NCI-H1436 (cell line): ENCODE measurements at places on chromosomes 13 and 19.

DNA sequence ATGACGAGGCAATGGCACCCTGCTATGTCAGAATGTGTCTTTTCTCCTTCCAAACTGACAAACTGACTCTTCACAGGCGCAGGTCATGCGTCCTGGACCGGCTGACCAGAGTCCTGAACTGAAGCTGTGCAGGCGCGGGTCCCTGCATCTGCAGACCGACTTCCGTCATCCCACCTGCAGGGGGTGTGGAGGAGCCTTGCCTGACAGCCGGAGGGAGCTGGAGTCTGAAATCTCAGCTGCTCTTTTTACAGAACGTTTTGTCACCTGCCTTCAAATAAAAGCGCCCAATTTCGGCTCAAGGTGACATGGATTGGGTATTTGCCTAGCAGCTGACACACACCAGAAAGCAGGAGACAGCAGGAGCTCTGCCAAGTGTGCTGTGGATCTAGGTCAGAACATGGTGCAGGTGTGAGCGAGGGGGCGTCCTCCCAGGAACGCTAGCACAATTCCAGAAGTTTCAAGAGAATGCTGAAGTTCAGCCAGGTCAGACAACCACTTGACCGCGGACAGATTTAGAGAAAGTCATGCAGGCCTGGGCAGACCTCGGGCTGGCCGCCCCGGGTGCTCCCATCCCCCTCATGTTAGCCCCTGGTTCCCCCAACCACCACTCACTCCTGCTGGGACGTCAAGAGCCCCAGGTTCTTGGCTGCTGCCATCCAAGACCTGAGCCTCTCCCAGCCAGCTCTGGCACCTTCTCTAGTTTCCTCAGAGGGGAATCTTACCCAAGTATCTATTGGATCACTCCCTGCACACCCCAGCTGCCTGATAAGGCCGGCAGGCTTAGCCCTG, 32.8 kb downstream of the ELL start:
- peak; percentile 41 for DNase-seq

GRCh38 chr13:113887700-113888201, 23.9 kb upstream of the GAS6 start:
- DNase-seq: no peak

- no peak for DNase-seq
Measured at GRCh38 chr13:87057807-87058520, 613.2 kb upstream of the SLITRK5 start.

DNA sequence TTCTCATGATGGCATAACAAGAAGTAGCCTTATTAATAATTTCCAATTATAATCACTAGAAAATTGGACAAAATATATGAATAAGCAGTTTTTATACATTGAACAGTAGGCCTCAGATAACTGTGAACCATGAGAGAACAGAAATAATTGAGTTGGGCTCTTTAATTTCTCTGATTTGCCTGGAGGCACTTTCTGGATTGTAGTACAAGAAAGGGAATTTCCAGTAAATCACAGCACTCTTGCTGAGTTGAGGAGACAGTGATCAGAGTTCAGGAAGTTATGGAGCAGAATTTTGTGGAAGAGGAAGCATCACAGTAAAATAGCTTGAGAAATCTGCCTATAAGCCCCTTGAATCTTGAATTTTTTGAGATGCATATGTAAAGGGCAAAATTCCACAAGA, 216.2 kb downstream of the MAB21L1 start:
- no peak for DNase-seq

DNA sequence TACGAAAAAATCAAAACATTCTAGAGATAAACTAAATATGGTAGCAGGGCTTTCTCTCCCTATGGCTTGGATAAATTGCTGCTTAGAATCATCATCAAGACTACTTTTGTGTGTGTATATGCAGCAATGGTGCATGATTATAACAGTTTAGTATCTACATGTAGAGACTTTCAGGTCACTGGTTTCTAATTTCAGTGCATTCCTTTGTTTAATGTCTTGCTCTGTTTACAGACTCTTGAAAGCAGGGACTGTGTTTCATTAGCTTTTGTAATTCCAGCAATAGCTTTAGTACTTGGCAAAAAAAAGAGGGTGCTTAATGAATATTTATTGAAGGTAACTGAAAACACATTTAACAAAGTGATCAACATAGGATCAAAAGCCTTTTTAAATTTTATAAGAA, 420.7 kb downstream of the PCDH9 start:
- DNase-seq: no peak

DNA sequence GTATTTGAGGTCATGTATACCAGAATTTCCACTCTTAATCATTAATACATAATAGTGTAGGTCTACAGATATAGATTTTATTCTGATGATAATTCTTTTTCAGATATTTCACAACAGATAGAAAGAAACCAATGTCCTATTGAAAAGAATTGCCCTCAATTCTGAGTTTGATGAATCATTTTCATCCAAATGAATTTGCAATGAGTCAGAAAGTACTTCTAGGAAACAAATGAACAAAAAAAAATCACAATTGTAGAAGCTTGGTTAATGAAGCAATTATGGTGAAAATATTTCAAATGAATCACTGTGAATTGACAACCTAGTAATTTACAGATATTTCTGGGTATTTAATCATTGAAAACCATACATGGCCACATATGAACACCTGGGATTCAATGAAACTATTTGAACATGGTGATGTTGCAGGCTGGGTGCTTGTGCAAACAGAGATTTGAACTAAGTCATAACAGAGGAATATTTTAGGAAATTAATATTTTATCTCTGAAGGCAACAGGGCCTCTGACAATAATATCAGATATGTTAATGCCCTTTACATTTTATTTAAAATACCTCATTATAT, 360.9 kb downstream of the SLITRK5 start:
- DNase-seq: no peak

DNA sequence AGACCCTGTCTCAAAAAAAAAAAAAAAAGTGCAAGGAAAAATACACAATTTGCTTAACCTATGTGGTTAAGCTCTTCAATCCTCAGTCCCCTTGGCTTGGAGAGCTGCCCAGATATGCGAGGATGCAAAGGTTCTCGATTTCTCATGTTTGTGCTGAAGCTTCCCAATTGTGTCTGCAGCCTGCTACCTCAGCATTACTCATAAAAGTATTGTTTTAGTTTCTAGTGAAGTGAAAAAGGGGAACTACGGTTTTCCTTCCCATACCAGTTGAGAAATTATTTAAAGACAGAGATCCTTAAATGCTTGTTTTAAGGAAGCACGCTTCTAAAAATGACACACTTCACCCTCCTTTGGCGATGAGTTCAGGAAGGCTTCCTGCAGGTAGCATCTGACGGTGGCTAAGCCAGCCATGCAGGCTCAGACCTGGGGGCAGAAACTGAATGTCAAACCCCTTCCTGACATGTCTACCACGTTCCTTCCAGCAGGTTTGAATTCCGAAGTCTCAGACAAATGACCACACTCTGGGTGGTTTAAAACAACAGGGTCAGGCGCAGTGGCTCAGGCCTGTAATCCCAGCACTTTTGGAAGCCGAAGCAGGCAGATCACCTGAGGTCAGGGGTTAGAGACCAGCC, 47.9 kb downstream of the RUBCNL start:
- no peak for DNase-seq

GRCh38 chr13:27147530-27148170, 24.0 kb downstream of the USP12 start:
- DNase-seq: no peak

DNA sequence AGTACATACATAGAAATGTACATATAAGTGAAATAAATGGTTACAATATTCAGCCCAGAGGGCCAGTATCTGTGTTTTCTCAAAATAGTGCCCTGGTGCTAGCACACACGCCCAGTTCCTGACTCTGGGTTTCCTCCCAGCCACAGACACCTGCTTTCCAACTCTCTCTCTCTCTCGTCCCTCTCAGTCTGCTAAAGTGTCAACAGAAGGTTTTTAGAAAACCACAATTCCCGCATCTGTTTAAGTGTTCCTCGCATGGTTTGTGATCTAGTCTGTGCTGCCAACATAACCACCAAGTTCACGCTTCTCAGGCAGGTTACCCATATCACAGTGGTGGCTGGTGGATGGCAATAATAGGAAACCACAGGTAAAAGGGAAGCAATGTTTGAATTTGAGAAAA, 17.8 kb upstream of the UPF3A start:
- no peak for DNase-seq

DNA sequence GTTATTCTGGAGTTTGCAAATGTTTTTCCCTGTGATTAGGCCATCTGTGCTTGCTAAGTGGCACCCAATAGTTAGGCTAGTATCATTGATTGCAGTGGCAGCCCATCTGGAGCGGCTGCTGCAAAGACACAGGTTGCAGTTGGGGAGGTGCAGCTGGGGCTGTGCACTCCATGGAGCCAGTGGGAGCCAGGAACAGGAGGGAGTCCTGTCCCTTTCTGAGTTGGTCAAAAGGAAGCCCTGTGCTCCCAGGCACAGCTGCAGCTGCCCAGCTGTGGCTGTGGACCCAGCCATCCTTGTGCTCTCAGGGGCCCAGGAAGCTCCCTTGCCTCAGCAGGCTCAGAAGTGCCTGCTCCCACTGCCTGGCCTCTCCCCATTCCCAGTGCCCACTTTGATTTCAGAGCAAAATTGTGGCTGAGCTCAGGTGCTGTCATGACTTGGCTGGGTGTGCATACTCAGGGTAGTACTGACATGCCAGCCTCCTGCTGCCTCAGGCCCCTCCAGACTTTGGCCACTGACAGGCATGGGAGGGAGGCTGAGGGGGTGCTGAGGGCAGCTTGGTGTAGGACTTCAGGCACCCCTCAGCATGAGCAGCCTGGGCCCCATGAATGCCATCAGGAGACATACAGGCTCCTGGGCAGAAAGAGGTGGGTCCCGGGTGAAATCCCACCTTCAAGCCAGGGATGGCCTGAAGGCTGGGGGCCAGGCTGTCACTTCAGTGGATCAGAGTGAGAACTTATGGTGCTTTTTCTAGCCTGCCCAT, 270.6 kb downstream of the PCDH20 start:
- no peak for DNase-seq

DNA sequence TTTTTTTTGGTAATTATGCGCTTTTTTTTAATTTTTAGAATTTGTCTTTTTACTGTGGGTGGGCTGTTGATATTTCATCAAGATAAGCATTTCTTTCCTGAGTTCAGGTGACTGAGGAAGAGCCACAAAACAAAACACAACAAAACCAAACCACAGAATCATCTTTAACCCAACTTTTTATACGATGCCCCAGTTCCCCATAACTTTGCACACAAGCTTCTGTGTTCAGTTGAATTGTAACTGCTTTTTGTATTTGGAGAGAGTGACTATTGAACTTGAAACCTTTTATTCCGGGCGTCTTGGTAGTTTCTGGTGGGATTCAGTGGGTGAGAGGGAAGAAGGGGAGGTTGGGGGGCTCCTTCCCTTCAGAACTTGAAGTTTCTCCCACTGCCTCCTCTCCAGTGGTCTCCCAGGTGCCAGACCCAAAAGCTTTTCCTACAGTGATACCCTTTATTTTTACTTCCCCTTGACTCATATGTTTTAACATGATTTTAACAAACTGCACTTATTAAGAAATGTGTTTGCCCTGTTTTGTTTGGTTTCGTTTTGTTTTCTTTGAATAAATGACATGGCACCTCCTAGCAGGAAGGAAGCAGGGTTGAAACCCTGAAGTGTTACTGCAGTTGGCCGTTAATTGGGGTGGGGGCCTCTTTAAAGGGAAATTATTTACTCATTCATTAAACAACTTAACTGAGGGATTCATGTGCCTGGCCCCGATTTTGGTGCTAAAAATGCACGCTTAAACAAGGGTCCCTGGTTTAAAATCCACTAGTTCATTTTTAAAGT, 2.7 kb upstream of the CCDC97 start:
- DNase-seq: no peak

DNA sequence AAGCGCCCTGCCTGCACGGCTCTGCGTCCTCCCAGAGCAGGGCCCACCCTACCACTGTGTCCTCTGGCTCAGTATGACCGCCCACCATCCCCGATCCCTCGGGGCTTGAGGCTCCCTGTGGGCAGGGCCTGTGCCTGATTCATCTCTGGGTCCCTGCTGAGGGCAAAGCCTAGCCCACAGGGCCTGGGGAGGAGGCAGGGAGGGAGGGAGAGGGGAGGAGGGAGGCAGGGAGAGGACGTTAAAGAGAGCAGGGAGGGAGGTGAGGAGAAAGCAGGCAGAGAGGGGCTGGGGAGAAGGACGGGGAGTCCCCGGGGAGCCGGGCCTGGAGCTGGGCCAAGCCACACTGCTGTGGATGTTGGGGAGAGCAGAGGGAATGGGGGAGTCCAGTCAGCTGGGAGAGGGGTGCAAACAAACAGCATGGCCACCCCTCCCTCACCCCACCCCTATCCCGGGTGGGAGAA, 4.0 kb upstream of the ERFL start:
- peak; percentile 28 for DNase-seq

- no peak for DNase-seq
Measured at GRCh38 chr13:35702316-35702715, 225.8 kb upstream of the MAB21L1 start.

- DNase-seq: no peak
Measured at GRCh38 chr19:38819231-38819920, 6.6 kb upstream of the LGALS4 start.

DNA sequence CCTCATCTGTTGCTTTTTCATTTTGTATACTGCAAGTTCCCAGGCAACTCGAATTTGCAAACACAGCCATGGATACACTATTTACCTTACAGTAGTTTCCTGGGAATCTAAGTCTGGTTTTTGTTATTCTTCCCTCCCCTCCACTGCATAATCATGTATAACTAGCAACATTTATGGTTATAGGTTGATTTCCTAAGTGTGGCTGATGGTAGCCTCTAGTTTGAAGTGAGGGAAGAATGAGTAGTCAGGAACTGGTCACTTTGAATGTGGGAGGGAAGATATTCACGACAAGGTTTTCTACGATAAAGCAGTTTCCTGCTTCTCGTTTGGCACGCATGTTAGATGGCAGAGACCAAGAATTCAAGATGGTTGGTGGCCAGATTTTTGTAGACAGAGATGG, at the start of gene KCNRG:
KCNRG (plus strand) TSS at position 187 of the 400 bp plus-strand sequence; CDS start at position 237, 50 bp downstream.
- no peak for DNase-seq

DNA sequence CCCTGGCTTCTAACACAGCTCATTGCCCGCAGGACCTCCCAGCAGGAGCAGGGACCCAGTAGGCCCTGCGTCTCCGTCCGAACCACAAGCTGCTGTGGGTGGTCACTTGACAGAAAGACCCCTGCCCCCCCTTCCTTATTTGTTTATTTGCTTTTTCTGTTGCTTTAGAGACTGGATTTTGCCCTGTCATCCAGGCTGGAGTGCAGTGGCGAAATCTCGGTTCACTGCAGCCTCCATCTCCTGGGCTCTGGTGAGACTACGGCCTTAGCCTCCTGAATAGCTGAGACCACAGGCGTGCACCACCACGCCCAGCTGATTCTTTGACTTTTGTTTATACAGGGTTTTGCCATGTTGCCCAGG, 7.6 kb upstream of the PTBP1 start:
- no peak for DNase-seq

GRCh38 chr13:94878602-94879165, 166.3 kb upstream of the SOX21 start:
- DNase-seq: peak; percentile 81
